Activated CD4-positive, alpha-beta T cell treated with anti-CD3 and anti-CD28 coated beads for 36 hours (primary cell): ENCODE measurements at places on chromosomes 3 and 15.
A peak's percentile ranks its signal among the peaks of the same experiment; 100 is the strongest.

GRCh38 chr3:148641722-148642121 is 56.0 kb upstream of the AGTR1 start:
- no peak for DNase-seq

- DNase-seq: peak; percentile 86
Observed at GRCh38 chr3:10263646-10264363, 15.5 kb downstream of the TATDN2 start.

- DNase-seq: no peak
Observed at GRCh38 chr3:117305681-117306080, 596.1 kb downstream of the TUSC7 start.

DNA sequence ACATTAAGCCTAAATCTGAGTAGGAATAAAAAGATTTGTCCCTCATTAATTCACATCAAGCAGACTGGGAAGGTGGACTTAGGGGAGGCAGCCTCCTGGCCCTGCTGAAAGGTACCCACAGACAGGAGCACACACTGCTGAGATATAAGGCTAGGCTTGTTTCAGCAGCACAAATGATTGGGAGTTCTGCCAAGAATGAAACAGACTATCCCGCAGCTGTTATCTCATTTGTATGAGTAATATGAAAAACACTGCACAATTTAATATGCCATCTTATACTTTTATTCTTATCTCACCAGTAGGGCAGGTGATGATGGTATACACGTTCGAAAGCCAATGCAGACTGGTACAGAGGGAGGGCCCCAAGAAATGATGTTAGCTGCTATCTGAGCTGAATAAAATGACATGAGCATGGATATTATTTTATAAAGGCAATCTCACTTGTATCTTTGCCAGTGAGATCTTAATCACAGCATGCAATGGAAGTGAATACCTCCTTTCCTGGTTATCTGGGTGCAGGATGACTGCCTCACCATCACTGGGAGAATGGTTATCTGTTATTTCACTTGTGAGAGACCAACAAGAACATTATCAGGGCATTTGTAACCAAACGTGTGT is 258.7 kb upstream of the PPP2R3A start:
- DNase-seq: no peak
